ENCODE measurements at places on chromosomes 5 and 9.

- no peak for DNase-seq
Measured at GRCh38 chr5:55749387-55749786, 11.5 kb downstream of the DDX4 start.

GRCh38 chr5:53045263-53045662, 56.1 kb downstream of the ITGA2 start:
- DNase-seq = no peak

DNA sequence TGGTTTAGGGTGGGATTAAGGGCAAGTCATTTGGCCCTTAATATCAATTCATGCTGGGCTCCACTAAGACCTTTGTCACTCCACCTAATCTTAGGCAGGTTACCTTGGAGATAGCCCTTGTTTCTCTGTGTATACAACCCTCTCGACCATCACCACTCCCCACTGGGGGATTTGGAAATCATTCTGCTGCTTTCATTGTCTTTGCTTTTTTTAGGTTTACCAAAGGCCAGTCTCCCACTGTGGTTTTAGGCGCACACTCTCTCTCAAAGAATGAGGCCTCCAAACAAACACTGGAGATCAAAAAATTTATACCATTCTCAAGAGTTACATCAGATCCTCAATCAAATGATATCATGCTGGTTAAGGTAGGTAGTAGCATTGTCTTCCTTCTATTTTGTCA, 6.2 kb downstream of the GZMK start:
- no peak for DNase-seq

- DNase-seq = no peak
Measured at GRCh38 chr9:6632516-6633183, 12.9 kb downstream of the GLDC start.

DNA sequence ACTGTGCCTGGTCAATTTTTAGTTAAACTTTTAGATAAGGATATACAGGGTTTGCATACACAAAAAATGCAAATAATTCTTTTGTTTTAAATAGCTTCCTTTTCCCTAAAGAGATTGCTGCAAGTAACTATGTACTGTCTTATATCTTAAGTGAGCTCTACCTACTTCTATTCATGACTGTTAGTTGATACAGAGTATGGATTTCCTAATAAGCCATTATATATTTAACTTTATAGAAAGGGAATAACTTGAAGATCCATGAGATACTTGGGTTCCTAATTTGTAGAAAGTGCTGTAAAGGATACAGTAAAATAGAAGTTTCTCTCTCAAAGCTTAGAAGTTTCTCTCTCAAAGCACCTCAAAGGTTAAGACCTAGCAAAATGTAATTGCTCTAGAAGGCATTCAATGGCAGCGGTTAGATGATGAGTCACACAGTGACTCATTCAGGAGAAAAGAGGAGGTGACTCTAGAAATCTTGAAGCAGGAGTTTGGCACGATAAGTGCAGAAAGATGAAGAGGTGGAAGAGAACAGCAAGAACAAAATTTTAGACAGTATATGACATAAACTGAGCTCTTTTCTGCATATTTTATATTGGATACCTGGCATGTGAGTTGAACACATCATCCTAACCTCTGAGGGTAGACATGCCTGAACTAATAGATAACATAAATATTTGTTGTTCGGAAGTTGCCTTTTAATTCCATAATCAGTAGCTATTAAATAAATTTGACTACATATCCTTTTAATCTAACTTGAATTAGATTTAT, 5.5 kb upstream of the DNAJC21 start:
- no peak for DNase-seq

GRCh38 chr5:146520731-146521130, 4.7 kb upstream of the GPR151 start:
- no peak for DNase-seq

Data from anterior cingulate cortex (tissue), 58 donors.